ENCODE measurements at places on chromosomes 3 and 15.

GRCh38 chr3:77326586-77326985, 286.7 kb downstream of the ROBO2 start:
- DNase-seq: no peak

DNA sequence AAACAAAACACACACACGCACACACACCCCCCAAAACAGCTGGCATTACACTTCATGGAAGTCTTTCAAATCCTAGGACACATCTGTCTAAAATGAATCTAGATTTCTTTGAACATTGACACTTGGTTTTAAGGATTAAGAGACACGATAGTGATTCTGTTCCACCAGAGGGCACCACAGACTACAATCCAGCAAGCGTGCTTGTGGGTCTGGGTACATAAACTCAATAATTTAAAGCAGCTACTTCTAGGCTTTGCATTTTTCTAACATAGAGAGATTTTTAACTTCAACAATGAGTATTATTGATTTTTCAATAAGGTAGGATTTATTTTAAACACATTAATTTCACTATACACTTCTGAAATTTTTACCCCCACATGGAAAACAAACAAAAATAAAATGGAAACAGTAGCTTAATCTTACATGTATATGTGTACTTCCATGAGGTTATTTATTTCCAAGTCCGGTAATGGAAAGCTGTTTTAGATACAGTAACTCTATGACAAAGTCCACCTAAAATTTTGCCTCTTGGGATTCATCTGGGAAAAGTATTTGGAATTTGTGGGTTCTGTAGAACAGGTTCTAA, 564.0 kb upstream of the TGFBR2 start:
- peak; percentile 82 for DNase-seq

GRCh38 chr3:183212096-183212495, 41.0 kb upstream of the B3GNT5 start:
- DNase-seq: no peak

- DNase-seq: no peak
Measured at GRCh38 chr3:49638445-49638844, 35.7 kb upstream of the APEH start.

DNA sequence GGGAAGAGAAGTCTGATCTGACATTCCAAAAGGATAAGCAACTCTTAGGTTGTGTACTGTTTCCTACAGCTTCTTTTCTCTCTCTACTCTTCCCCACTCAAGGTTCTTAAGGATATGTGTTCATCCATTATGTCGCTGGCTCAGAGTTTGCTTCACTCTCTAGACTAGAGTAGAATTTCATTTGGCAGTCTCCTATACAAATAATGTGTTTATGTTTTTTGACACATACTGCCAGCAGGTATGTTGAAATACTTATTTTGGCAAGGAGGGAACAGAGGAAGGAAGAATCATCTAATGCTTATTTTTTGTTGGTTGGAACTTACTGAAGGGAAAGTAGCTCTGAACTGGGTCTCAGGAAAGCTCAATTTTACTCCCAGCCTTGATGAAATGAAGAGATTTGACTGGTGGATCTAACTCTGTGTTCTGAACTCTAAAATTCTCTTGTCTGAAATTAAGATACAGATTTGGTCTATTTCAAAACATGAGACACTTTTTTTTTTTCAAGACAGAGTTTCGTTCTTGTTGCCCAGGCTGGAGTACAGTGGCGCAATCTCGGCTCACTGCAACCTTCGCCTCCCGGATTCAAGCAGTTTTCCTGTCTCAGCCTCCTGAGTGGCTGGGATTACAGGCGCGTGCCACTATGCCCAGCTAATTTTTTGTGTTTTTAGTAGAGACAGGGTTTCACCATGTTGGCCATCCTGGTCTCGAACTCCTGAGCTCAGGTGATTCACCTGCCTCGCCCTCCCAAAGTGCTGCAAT, 7.6 kb upstream of the EMC3 start:
- DNase-seq: no peak

GRCh38 chr15:75170711-75171341, 30.9 kb upstream of the C15orf39 start:
- DNase-seq: no peak

GRCh38 chr15:80274996-80275395, 23.0 kb upstream of the CTXND1 start:
- DNase-seq: no peak

DNA sequence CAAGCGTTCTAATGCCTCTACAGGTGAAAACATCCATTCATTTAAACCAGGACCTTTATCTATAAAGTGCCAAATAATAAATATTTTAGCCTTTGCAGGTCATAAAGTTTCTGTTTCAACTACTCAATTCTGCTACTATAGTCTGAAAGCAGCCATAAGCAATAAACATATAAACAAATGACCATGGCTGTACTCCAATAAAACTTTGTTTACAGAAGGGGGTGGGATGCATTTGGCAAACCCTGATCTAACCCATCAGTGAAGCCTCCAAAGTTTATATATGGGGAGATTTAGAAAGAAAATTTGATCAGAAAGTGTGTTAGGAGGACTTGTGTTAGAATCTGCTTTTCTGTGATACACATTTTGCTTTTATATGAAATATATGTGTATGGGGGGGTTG, 161.3 kb downstream of the ZBTB20 start:
- no peak for DNase-seq

DNA sequence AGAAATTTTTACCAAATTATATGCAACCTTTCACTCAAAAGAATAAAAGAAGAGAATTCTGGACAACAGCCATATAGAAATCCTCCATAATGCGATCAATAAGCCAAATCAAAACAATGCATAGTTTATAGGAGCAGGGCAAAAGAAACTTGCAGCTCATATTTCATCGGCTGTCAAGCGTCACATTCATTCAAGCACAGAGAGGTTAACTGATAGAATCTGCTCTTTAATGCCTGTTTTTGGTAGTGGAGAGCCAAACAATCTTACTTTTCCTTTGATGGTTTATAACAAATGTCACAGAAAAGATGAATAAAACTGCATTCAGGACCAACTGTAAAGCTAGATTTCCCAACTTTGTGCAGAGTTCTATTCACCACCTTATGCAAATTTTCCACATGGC, 35.4 kb downstream of the PRTG start:
- DNase-seq: no peak

DNA sequence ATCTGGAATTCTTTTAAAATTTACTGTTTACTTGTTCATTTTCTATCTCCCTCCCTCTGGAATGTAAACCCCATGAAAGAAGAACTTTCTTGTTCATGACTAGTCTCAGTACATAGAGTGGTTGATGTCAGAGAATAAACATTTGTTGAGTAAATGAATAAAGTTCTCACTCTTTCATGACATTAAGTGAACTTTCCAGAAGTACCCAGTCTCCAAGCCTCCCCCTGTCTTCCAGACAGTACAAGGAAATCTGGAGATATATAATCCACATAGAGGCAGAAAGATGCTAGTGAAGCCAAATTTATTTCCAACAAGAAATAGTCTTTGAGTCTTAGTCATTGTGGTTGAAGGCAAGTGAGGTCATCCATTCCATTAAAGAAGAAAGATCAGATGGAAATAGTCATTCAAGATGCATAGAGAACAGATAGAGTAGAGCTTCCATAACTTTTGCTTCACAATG, 71.5 kb upstream of the GALNT15 start:
- no peak for DNase-seq

DNA sequence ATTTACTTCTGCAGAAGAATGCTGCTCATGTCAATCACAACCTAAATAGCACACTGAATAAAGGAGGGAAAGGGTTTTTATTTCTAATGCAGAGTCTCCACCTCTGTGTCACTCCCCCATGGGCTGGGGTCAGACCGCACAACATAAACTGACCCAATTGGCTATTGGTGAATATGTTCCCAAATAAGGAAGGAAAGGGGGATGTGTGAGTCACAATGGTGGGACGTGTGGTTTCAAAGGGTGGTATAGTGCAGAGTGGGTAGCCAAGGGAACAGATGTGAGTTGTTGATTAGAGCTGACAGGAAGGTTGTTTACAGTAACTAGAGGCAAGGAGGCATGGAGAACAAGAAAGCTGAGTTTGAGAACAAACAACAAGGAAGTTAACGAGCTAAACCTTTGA, 491.8 kb downstream of the ZPLD1 start:
- DNase-seq: no peak

GRCh38 chr3:170471149-170471548, 52.5 kb downstream of the CLDN11 start:
- no peak for DNase-seq

GRCh38 chr3:40207796-40208195, 101.7 kb upstream of the EIF1B start:
- DNase-seq: no peak

GRCh38 chr3:63042833-63043232, 167.6 kb upstream of the CADPS start:
- no peak for DNase-seq

- no peak for DNase-seq
Measured at GRCh38 chr3:16433701-16434151, 79.8 kb downstream of the RFTN1 start.

GRCh38 chr3:11953778-11954177, 50.4 kb upstream of the SYN2 start:
- DNase-seq: no peak

DNA sequence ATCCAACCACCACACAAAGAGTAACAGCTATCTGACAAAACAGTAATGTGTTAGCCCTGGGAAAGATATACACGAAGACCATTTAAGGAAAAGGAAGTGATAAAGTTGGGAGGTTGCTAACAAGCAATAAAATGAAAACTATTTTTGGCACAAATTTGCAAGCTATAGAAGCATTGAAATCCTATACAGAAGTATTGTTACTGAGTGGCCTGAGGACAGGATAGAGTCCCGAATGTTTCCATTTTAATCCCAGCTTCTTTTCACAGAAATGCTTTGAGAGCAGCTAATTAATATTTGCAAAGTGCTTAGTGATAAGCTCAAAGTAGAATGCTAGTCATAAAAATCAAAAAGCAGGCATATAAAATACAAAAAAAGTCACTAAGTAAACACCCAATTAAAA, 51.5 kb downstream of the RAD18 start:
- peak; percentile 2 for DNase-seq

- DNase-seq: no peak
Measured at GRCh38 chr3:47433796-47434195, 41.9 kb downstream of the SCAP start.

DNA sequence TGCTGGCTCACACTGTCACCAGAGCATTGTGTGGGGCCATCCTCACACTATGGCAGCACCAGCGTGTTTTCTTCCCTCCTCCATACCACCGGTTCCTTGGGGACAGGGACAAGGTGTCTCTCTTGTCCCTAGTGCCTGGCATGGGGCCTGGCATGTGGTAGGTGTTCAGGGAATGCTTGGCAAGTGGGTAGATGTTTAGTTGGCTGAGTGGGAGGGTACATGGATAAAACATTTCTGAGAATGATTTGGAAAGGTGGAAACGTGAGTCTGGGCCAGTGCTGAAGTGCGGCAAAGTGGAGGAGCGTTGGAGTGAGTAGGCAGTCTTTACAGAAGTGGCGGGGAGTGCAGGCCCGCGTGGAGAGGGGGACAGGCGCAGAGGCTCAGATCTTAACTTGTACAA, 15.0 kb downstream of the SNAPC5 start:
- no peak for DNase-seq

GRCh38 chr3:12916159-12916558, 74.8 kb upstream of the RPL32 start:
- DNase-seq: peak; percentile 84

- no peak for DNase-seq
Measured at GRCh38 chr15:59550530-59550929, 61.1 kb upstream of the GCNT3 start.

GRCh38 chr3:52234516-52235447, 4.2 kb downstream of the TWF2 start:
- DNase-seq: no peak

DNA sequence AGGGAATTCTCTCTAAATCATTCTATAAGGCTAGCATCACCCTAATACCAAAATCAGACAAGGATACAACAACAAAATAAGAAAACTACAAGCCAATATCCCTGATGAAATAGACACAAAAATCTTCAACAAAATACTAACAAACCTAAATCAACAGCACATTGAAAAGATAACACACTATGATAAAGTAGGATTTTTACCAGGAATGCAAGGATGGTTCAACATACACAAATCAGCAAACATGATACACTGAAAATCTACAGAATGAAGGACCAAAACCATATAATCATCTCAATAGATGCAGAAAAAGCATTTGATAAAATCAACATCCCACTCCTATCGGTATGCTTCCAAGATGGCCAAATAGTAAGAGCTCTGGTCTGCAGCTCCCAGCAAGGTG, 39.5 kb downstream of the ALDH1A2 start:
- DNase-seq: peak; percentile 10

- DNase-seq: no peak
Measured at GRCh38 chr3:9387322-9387655, 10.1 kb upstream of the SETD5 start.

- DNase-seq: no peak
Measured at GRCh38 chr3:31559872-31560534, 27.3 kb downstream of the STT3B start.

DNA sequence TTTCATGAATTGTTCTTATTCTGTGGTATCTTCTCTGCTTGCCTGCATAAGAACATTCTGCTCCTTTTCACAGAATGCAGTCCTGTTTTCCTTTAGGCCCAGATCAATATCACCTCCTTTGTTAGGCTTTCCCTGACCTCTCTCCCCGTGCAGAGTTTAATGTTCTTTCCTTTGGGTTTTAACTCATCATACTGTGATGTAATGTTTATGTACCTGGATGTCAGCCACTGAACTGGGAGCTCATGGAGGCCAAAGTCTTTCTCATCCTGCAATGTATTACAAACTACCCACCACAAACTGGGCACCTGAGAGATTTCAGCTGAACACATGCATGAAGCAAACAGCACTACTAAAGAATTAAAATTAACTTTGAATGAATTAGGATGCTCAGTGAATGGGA, 192.8 kb upstream of the RORA start:
- no peak for DNase-seq

- DNase-seq: peak; percentile 3
Measured at GRCh38 chr3:130465521-130465920, 51.5 kb upstream of the COL6A6 start.

DNA sequence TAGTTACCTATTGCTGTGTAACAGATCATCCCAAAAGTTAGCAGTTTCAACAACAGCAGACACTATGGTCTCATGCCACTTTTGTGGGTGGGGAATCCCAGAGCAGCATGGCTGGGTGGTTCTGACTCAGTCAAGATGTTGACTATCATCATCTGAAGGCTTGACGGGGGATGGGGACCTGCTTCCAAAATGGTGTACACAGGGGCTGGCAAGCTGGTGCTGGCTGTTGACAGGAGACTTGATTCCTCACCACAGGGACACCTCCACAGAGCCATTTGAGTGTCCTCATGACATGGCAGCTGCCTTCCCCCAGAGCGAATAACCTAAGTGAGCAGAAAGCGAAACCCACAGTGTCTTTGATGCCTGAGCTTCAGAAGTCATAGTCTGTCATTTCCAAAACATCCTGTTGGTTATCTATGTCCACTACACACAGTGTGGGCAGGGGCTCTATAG, 19.1 kb downstream of the DNAJB8 start:
- DNase-seq: no peak

DNA sequence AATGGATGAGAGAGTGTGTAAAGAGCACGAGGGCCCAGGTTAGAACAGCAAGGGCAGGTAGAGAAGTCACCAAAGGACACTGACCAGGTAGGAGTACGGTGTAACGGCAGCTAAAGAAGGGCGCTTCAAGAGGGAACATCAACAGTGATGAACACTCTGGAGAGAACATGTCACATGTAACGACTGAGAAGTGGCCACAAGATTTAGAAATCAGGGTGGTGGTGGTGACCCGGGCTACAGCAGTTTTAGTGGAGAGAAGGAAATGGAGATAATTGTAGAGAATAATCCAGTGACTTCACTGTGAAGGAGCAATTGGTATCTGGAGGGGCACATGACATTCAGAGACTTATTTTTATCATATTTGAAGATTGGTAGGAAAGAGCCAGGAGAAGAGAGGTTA, 1.2 kb upstream of the C15orf40 start:
- DNase-seq: no peak
